Smooth muscle cell of the coronary artery (primary cell): ENCODE measurements at places on chromosomes 1 and 21. TPM values are rescaled to one million over a fixed set of nuclear protein-coding genes. Genes with fewer than 3 reads are reported as not detected.

Gene OR2G6
- not detected in 2 replicates for total RNA-seq

Gene SLC1A7
- 0.23 and 2.6 TPM in 2 replicates for total RNA-seq

Gene REN
- total RNA-seq: not detected in 2 replicates

Gene OR2AK2
- total RNA-seq: not detected in 2 replicates

Gene CNIH3
- total RNA-seq: 14.0 and 35.7 TPM in 2 replicates

Gene NUF2
- total RNA-seq: 5.3 TPM in 1 of 2 replicates, not detected in the other

Gene SLC9C2
- total RNA-seq: under 0.01 TPM in 1 of 2 replicates, not detected in the other

Gene FCN3
- total RNA-seq: not detected in 2 replicates

Gene PRRX1
- 139 and 167 TPM in 2 replicates for total RNA-seq

Gene BCAN
- total RNA-seq: 0.08 TPM in 1 of 2 replicates, not detected in the other

Gene GOLPH3L
- 7.1 and 8.2 TPM in 2 replicates for total RNA-seq

Gene UCHL5
- total RNA-seq: 20.0 and 21.8 TPM in 2 replicates

Gene ZBTB37
- total RNA-seq: 3.7 and 4.7 TPM in 2 replicates

Gene PLA2G2C
- total RNA-seq: not detected in 2 replicates

Gene AVPR1B
- not detected in 2 replicates for total RNA-seq

Gene OR14K1
- total RNA-seq: not detected in 2 replicates

Gene TMEM61
- not detected in 2 replicates for total RNA-seq

Gene SLC26A9
- 0.08 TPM in 1 of 2 replicates, not detected in the other for total RNA-seq

Gene SDC3
- 9.3 and 11.1 TPM in 2 replicates for total RNA-seq

Gene CYP2J2
- total RNA-seq: 0.08 TPM in 1 of 2 replicates, not detected in the other

Gene RCSD1
- 0.08 and 0.12 TPM in 2 replicates for total RNA-seq

Gene ST3GAL3
- 16.8 and 19.3 TPM in 2 replicates for total RNA-seq

Gene DNAI4
- total RNA-seq: 4.1 and 6.7 TPM in 2 replicates

Gene TGFBR3
- 1.1 and 83.2 TPM in 2 replicates for total RNA-seq

Gene FAM163A
- not detected in 2 replicates for total RNA-seq

Gene ITLN2
- 0.82 and 1.5 TPM in 2 replicates for total RNA-seq

Gene WNT9A
- 0.23 and 0.70 TPM in 2 replicates for total RNA-seq

Gene ZP4
- total RNA-seq: not detected in 2 replicates

Gene ENO1
- total RNA-seq: 1,017 and 1,703 TPM in 2 replicates

Gene CAMK1G
- total RNA-seq: under 0.01 and 0.38 TPM in 2 replicates

Gene PLA2G4A
- 17.4 and 30.7 TPM in 2 replicates for total RNA-seq

Gene PTPN14
- total RNA-seq: 14.6 and 28.4 TPM in 2 replicates

Gene MYOG
- total RNA-seq: not detected in 2 replicates

Gene GPA33
- not detected in 2 replicates for total RNA-seq

Gene ANKRD35
- total RNA-seq: 0.45 and 1.4 TPM in 2 replicates

Gene NBPF4
- total RNA-seq: not detected in 2 replicates

Gene CFAP141
- total RNA-seq: not detected in 2 replicates

Gene KIF17
- total RNA-seq: 0.23 and 0.82 TPM in 2 replicates
